ENCODE measurements at places on chromosomes 3 and 15. TPM values are rescaled to one million over a fixed set of nuclear protein-coding genes. Genes with fewer than 3 reads are reported as not detected.

Gene PLXND1
- total RNA-seq: 126 TPM

Gene RTP1
- not detected for total RNA-seq

Gene LCMT2
- 4.7 TPM for total RNA-seq

Gene UROC1
- total RNA-seq: not detected

Gene WDR49
- not detected for total RNA-seq

Gene PLSCR1
- 782 TPM for total RNA-seq

Gene BRPF1
- 10.1 TPM for total RNA-seq

Gene CRYGS
- total RNA-seq: 0.47 TPM

Gene RAD51
- total RNA-seq: 10.5 TPM

Gene ZNF662
- 1.4 TPM for total RNA-seq

Gene CLDN16
- not detected for total RNA-seq

GRCh38 chr3:26535151-26535550 is 87.4 kb upstream of the LRRC3B start:
- no peak for DNase-seq

DNA sequence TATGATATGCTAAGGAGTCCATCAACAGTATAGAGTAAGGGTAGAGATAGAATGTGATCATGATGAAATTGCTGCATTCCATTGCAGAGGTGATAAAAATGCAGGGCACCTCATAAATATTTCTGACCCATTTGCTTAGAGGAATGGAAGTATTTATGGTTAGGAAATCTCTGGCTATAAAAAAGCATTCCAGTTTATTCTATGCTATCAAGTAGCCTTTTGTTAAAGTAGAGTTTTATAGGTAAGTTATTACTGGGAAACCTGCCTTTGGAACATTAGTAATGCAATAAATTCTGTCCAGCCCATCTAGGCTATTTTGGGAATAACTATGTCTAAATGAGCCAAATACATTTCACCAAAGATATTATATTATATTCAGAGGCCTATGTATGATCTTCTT is 19.8 kb upstream of the STRIT1 start:
- peak; percentile 32 for DNase-seq

- peak; percentile 26 for DNase-seq
Measured at GRCh38 chr3:47024932-47025331, 45.5 kb downstream of the NBEAL2 start.

DNA sequence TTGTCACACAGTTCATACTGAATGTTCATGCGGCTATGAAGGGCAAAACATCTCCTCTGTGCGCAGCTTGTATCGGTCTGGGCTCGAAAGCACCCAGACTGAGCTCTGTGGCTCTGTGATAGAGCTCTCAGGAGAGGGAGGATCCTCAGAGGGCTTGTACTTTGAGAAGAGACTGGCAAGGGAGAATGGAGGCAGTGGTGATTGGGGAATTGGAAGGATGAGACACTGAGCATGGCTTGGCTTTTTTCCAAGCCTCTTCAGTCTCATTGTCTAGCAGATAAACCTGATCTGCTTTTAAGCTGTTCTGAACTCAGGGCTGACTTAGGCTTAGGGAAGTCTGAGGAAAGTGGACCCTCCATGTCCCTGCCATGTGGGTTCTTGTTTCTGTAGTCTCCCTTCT is 43.0 kb downstream of the RAD54L2 start:
- DNase-seq: peak; percentile 5

GRCh38 chr3:71369701-71370391 is 213.7 kb downstream of the FOXP1 start:
- DNase-seq: no peak

DNA sequence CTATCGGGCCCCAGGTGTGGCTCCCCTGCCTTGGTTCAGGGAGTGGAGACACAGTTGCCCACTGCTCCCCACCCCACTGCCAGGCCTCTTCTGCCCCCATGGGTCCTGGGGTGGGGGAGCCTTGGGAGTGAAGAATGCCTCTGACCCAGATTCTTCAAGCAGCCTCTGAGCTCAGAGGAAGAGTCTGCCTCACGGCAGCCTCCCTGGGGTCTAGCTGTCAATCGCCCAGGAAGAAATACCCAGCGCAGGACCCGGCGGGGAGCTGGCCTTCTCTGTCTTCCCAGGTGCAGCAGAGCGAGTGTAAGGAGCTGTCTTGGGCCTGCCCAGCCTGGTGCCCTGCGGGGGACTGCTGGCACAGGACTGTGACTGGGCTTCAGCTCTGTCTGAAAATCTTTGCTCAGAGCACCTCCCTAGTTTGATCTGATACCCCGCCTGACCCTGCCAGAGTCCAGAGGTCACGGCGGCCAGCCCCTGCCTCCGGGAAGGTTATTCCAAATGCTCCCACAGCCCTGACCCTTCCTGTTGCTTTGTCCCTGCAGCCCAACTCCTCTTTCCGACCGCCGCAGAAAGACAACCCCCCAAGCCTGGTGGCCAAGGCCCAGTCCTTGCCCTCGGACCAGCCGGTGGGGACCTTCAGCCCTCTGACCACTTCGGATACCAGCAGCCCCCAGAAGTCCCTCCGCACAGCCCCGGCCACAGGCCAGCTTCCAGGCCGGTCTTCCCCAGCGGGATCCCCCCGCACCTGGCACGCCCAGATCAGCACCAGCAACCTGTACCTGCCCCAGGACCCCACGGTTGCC is 11.0 kb downstream of the ANKRD63 start:
- DNase-seq: no peak

GRCh38 chr3:183435661-183436060 is 7.2 kb upstream of the MCF2L2 start:
- no peak for DNase-seq

- no peak for DNase-seq
Measured at GRCh38 chr3:118671192-118671591, 363.5 kb downstream of the IGSF11 start.

- no peak for DNase-seq
Measured at GRCh38 chr3:144343777-144344176, 372.2 kb downstream of the DIPK2A start.

DNA sequence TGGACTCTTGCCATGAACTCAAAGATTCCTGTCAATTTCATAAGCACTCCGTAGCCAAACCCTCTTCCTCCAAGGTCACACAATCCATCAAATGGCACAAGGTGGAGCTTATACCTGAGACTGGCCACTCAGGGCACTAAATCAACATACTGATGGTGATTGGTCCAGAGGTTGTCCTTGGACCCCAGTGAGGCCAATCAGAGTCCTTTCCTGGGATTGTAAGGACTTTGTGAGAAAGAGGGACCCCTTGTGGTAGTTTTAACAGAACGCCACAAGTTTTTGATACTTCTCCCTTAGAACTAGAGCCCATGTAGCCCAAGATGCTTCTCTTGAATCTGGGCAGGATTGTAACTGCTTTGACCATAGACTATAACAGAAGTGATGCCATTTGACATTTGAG is 44.4 kb upstream of the LARS2 start:
- DNase-seq: peak; percentile 19

DNA sequence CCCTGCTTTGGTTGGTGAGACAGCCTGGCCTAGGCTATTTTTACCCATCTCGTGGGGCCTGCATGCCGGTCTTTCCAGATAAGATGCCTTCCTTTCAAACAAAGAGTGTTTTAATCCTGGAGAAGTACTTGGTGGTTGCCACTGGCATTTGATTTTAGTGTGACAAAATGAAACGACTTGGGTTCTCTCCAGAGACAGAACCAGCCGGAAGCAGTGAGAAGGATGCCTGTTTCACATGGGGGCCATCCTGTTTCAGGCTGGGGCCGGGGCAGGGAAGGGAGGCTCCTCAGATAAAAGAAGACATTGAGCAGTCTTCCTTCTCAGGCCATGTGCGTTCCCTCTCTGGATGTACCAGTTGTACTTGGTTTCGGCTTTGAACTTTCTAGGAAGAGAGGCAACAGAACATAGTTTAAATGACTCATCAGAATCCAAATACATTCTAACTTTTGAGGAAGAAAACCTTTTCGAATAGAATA is 74.9 kb downstream of the TOP2B start:
- no peak for DNase-seq

DNA sequence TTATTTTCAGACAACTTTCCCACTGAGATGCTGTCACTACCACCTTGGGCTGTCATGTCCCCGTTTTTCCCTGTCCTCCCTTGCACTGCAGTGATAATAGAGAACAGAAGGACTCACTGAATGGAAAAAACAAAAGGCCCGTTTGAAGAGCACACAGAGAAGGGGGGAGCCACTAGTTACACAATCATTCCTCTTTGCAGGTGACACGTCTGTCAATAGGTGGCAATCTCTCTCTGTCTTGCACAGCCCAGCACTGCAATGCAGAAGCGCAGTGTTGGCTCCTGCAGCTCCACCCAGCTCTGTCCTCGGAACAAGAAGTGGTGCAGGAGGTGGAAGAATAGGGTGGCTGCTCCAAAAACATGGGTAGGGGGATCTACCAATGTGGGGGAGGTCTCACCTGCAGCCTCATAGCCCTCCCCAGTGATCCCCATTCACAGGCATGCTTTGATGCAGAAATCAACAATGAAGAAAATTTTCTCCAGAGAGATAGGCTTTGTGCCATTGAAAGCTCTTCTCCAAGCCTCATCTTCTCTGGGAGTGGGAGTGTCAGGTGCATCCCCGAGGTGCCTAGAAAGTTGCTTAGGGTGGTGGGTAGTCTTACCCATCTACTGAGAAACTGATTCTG is 31.8 kb downstream of the FSTL1 start:
- DNase-seq: peak; percentile 65

GRCh38 chr3:39327053-39327745 is 2.3 kb upstream of the CCR8 start:
- no peak for DNase-seq

DNA sequence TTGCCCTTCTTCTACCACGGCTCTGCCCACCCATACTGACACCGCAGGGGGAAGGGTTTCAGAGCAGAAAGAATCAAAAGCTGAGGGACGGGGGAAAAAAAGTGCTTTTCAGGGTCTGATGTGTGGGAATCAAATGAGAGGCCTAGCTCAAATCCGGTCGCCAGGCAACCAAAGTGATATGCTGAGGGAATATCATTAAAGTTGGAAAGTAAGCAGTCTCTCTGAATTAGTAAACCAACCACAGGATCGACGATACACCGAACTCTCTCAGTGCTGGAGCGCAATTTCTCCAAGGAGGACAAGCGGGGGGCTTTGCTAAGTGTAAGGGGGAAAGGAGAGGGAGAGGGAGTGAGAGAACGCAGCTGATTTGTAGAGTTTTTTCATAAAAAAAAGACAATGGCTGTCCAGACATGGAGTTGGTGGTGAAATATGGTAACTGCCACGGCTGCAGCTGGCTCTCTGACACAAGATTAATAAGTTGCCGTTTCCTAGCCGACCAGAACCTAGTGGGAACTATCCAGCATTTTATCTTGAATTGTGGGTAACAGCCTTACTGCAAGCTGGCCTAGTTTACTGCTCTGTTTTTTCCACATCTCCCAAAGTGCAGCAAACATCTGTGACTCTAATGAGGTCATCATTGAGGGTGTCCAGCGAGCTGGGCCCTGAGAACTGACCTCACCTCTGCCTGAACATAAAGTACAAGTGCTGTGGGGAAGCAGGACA is 530.2 kb downstream of the SOX2 start:
- peak; percentile 81 for DNase-seq

- peak; percentile 95 for DNase-seq
Measured at GRCh38 chr3:138781012-138781470, 53.7 kb downstream of the PIK3CB start.

DNA sequence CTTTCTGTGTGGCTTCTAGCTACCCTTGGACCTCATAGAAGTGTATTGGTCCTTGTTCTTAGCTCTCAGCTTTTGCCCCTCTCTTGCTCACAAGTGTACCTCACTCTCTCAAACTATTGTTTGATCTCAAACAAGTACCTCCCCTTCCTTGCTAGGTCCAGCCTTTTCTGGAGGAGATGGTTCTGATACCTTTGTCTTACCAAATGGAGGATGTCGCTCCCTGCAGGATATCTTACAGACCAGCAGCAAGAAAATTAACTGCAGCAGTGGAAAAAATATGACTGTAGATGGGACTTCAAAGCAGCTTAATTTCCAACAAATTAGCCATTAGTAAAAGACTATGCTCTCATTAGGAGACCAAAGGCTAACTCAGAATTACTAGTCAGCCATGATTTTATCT is 388.1 kb upstream of the ROBO2 start:
- no peak for DNase-seq

DNA sequence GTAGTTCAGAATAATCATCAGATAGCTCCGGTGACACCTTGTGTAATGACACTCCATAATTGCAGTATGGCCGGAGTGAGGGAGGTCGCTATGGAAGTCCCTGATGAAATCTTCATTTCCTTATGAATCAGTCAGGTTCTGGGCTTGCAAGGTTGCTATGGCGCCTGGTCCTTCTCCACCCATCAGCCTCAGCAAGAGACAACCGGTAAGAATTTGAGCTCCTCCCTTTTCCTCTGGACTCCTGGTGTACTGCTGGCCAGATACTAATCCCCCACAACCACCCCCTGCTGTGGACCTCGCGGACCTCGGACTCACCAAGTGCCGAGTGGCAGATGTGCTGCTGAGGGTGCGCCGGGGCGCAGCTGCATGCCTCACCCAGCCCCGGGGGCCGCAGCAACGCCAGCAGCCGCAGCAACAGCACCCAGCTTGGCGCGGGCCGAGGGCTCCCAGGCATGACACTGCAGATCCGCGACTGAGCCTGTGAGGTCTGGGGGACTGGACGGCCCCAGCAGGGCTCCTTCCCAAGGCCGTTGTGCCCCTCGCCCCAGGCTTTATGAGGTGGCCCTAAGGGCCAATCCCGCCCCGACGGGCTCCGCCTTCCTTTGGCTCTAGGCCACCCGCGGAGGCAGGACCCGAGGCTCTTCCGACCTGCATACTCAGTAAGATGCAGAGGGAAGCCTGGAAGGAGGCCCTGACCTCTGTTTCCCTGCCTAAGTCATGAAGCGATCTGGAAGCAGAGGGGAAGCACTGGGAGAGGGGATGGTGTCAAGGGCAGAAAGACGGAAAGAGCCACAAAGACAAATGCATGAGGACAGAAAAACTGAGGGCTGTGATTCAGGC is at the start of gene TIMP4:
TIMP4 (minus strand) TSS at position 526 of the 840 bp plus-strand sequence; CDS start at position 454, 72 bp downstream.
- DNase-seq: peak; percentile 69

GRCh38 chr3:52200981-52201679 is 3.2 kb downstream of the ALAS1 start:
- DNase-seq: no peak

GRCh38 chr15:37929238-37929637 is 5.2 kb upstream of the TMCO5A start:
- DNase-seq: peak; percentile 2

- DNase-seq: no peak
Measured at GRCh38 chr3:16463119-16463518, 50.4 kb downstream of the RFTN1 start.

DNA sequence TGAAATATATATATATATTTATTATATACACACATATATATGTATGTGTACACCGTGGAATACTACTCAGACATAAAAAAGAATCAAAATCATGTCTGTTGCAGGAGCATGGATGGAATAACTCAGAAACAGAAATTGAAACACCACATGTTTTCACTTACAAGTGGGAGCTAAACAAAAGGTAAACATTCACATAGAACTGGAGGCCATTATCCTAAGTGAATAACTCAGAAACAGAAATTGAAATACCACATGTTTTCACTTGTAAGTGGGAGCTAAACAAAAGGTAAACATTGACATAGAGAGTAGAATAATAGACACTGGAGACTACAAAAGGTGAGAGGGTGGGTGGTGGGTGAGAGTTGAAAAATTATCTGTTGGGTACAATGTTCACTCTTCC is 171.5 kb upstream of the GOLIM4 start:
- no peak for DNase-seq

DNA sequence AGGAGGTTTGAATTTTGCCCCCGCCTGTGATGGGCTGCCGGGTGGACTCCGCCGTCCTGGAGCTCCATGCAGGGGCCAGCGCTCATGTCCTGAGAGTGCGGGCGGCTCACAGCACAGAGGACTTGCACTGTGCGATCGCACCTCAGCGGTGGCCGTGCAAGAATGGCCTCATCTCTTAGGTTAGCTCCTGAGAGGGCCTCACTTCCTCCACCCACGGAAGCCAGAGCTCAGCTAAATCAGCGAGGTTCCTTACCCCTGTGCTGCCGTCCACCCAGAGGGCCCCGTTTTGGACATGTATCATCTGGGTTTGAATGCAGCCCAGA is 72.0 kb upstream of the PCSK6 start:
- no peak for DNase-seq

Measured in M059J (cell line).